ENCODE measurements at places on chromosomes 4 and X.
A peak's percentile ranks its signal among the peaks of the same experiment; 100 is the strongest.

DNA sequence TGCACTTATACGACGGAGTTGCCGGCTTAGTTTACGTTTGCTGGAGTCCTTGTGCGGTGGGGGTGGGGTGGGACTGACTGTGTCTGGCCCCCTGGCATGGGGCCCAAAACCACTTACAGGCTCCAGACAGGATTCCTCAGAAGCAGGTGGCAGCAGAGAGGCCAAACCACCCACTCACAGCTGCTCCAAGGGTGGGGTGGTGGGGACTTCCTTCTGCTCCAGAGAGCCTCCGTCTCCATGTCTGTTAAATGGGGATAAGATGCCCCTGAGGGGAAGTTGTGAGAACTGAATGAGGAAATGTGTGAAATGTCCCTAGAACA is 36.7 kb downstream of the PSAPL1 start:
- no peak for DNase-seq

DNA sequence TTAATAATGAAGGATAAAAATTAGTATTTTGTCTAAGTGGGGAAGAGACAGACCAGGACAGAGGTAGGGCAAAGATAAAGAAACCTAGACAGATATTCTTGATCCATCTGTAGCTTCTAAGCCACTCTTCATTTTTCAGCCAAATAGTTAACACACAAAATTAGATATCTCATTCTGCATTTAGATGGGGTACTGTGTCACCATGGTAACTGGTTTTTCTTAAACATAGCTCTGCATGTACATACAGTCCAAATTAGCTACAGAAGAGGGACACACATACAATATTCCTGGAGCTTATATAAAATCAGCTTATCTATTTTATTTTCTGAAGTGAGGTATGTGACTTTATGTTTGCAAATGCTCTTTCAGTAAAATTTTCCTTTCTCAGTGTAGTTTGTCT is 393.7 kb downstream of the PPP3CA start:
- no peak for DNase-seq

- DNase-seq: no peak
Measured at GRCh38 chr4:1010395-1011021, 918 bp upstream of the FGFRL1 start.

DNA sequence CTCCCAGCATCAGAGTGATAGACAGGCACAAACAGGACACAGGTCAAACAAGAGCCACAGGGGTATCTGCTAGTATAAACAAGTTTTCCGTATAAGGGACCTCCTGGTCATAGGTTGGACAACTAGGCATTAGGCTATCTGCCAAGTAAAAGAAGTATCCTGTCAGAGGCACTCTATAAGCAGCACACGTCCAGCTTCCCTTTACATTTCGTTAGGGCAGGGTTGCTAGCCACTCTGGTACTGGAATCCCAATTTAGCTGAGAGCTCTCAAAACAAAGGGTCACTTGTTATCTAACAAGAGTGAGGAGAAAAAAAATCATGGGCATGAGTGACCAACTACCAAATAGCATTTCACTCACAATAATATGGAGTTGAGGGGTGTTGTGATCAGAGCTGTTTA is 780.7 kb upstream of the DIAPH2 start:
- DNase-seq: no peak

GRCh38 chrX:154002215-154002719 is 17.4 kb downstream of the IRAK1 start:
- no peak for DNase-seq

- DNase-seq: no peak
Measured at GRCh38 chr4:184292877-184293276, 75.2 kb upstream of the ENPP6 start.

- DNase-seq: no peak
Measured at GRCh38 chr4:19486400-19486799, 765.3 kb upstream of the SLIT2 start.

DNA sequence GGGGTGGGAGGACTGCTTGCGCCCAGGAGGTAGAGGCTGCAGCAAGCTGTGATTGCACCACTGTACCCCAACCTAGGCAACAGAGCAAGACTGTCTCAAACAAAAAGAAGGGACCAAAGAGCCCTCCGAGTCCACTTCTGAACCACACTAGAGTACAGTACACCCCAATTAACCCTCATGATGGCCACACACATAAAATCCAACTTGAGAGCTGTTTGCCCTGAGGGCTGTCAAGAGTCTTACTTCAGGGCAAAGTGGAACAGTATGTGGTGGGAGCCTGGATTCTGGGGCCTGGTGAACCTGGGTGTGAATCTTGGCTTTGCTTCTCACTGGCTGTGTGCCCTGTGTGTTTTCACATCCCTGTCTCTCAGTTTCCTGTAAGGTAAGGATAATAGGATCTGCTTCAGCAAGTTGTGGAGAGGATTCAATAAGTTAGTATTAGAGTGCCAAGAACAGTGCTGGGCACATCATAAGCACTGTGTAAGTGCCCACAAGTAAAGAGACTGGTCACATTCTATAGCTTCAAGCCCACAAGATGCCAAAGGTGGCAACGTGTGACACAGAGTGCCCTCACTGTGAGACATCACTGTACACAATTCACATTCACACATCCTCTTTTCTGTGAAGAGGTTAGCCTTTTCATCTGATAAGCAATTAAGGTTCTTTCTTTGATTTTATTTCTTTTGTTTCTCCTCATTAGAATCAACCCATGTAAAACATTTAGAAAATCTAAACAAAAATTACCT is 52.1 kb downstream of the LEF1 start:
- DNase-seq: no peak

DNA sequence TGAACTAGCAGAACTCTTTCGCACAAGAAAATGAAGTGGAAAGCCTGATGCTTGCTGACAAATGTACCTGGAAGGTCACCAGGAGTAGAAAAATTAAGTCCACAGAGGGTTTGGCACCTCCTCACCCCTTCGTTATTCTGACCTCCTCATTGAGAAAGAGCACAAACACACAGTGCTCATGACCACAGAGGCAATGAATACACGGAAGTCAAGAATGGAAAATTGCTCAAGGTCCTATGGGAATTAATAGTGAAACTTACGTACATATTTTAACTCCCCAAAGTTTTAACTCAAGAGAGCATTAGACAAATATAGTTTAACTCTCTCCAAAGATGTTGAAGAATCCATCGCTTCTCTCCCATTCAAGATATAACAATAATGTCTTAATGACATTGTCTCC is 83.6 kb upstream of the CAMK2D start:
- no peak for DNase-seq

- no peak for DNase-seq
Measured at GRCh38 chrX:11105080-11105479, 6.1 kb upstream of the HCCS start.

DNA sequence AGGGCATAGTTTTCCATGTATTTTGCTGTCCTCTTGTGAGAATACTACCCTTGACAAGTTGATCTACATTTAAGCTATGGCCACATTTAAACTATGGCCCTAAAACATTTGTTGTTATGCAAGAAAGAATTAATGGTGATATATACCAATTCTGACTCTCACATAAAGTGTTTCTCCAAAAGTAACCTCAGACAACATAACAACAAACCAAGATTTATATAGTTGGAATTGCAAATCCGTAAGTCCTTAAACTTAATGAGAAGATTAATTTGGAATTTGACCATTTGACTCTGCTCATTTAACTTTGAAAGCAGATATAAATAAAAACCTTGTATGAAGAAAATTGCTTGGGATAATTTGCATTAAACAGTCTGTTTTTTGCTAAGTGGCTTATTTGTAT is 38.9 kb downstream of the RUFY3 start:
- DNase-seq: no peak

DNA sequence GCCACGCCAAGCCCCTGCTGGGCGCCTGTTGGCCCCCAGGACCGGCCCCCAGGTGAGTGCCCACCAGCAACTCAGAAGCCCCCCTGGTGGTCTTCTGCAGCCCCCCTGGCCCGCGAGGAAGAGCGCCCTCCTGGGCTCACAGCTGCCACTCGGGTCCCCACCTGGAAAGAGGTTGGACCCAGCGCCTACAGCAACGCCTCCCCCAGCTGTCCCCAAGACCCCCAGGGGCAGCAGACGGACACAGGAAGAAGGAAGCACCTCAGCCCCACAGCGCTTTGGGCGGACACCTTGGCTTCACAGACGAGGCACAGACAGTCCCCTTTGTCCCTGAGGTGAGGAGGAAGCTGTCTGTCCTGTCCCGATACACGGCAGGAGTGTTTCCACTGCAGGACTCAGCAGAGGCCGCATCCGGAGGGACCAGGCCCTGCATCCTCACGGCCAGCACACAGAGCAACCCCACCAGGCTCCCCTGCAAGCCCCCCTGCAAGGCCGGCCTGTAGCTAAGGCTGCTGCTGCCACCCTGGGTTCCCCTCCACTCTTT is 115.6 kb upstream of the NKX1-1 start:
- peak; percentile 2 for DNase-seq

GRCh38 chrX:8820910-8821527 is 19.8 kb upstream of the FAM9A start:
- DNase-seq: peak; percentile 23

- peak; percentile 10 for DNase-seq
Measured at GRCh38 chr4:48653217-48654014, 126.7 kb downstream of the FRYL start.

- DNase-seq: no peak
Measured at GRCh38 chrX:30627818-30628652, 25.2 kb upstream of the GK start.

- no peak for DNase-seq
Measured at GRCh38 chr4:154927126-154927680, 146.1 kb downstream of the RBM46 start.

DNA sequence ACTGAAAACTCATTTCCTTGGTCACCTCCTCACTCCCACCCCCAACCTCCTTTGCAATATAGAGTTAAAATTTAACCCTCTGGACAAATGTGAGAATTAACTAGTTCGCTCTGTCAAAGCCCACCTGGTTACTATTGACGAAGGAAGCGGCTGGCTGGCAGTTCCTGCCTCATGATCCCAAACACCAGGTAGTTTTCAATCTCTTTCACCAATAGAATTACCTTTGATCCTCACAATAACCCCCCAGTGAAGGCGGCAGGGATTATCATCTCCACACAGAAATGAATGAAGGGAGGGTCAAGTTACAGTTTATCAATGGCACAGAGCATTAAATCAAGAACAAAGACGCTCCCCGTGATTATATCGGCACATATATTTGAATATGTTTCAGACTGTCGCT is 65.7 kb upstream of the TTC29 start:
- DNase-seq: no peak

- no peak for DNase-seq
Measured at GRCh38 chrX:2360731-2361130, 140.0 kb downstream of the DHRSX start.

- DNase-seq: no peak
Measured at GRCh38 chr4:30744386-30744785, 24.2 kb downstream of the PCDH7 start.

Data from nephron progenitor cell (in vitro differentiated cells).